ENCODE measurements at places on chromosomes 13 and 19. TPM values are rescaled to one million over a fixed set of nuclear protein-coding genes. Genes with fewer than 3 reads are reported as not detected.

The ZNF415 gene
- total RNA-seq = 7.2 TPM

The ATP4A gene
- not detected for total RNA-seq

The PSG11 gene
- not detected for total RNA-seq

The TEX26 gene
- 0.47 TPM for total RNA-seq

The RNF17 gene
- total RNA-seq = not detected

GRCh38 chr19:14505488-14506239 is 9.7 kb upstream of the GIPC1 start:
- H3K27me3 ChIP-seq = no peaks in the 10 kb centered on the region
- peak; percentile 51 for DNase-seq
- H3K27ac ChIP-seq = peak overlapping the region; percentile 80
- H3K4me3 ChIP-seq = no peak overlapping the region
- H3K36me3 ChIP-seq = no peaks in the 10 kb centered on the region
- H3K4me1 ChIP-seq = peaks cover 4% of the 10 kb centered on the region

DNA sequence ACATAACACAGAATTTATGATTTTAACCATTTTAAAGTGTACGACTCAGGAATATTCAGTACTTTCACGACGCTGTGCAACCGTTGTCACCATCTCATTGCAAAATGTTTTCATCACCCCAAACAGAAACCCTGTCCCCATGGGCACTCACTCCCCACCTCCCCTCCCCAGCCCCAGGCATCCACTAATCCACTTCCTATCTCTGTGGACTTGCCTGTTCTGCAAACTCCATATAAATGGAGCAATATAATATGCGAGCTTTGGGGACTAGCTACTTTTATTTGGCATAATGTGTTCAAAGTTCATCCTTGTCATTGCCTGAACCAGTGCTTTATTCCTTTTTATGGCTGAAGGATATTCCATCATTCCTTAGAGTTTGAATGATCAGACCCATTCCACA is 7.3 kb upstream of the INSR start:
- H3K4me3 ChIP-seq = no peak overlapping the region
- DNase-seq = no peak
- no peak overlapping the region for H3K27ac ChIP-seq
- no peaks in the 10 kb centered on the region for H3K36me3 ChIP-seq
- H3K4me1 ChIP-seq = no peaks in the 10 kb centered on the region
- no peaks in the 10 kb centered on the region for H3K27me3 ChIP-seq

GRCh38 chr13:54705738-54706137 is 1677.1 kb downstream of the OLFM4 start:
- H3K27me3 ChIP-seq = no peaks in the 10 kb centered on the region
- no peak overlapping the region for H3K4me3 ChIP-seq
- no peaks in the 10 kb centered on the region for H3K36me3 ChIP-seq
- H3K27ac ChIP-seq = no peak overlapping the region

DNA sequence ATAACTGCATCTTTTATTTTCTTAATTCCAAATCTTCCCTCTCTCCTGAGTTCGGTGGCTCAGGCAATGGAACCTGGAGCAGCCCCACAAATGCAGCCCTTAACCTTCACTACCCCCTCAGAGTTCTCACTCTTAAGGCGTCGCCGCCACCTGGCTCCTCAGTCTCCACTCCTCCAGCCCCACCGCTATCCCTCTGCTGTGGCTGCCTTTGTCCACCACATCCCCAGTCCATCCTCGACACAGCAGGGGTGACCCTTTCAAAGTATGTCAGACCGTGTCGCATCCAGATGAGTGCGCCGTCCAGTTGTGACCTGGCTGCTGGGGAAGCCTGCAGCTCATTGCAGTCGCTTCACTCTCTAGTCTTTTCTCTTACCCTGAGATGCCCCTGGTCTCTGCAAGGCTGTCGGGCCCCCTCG is 1.0 kb downstream of the SPPL2B start:
- no peak overlapping the region for H3K27ac ChIP-seq
- peak overlapping the region; percentile 82 for H3K4me3 ChIP-seq
- H3K4me1 ChIP-seq = peaks cover 75% of the 10 kb centered on the region
- no peaks in the 10 kb centered on the region for H3K36me3 ChIP-seq
- no peaks in the 10 kb centered on the region for H3K27me3 ChIP-seq

DNA sequence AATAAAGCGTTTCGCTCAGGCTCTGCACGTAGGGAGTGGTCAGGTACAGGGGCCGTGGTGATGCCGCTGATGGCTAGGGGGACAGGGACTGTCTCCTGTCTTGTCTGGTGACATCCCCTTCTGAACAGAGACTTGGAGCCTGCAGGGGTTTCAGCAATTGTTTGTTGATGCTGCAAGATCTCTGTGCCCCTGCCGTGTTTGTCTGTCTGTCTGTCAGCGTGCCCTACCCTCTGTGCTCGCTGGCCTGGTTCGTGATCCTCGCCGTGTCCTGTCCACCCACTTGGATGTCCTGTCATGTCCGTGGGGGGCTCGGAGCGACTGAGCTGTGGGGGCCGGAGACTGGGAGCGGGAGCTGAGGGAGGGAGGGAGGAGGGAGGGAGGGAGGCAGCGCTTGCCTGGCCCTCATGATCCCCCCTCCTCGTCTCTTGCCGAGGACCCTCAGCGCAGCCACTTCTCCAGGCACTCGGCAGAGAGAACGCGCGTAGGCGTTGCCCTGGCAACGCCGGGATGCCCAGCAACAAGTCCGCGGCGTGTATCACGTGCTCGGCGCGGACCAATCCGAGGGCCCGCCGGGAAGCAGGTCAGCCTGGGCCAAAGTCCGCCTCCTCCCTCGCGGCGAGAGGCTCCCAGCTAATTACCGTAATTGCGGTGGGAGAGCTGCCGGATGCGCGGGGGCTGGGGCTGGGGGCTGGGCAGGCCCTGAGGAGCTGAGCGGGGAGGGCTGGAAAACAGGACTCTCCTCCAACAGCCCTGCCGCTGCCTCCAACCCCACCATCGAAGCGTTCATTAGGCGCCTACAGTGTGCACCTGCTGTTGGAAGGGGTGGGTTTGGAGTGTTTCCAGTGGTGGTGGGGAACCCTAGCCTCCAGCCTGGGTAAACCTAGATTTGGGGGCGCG is 31.9 kb upstream of the FEM1A start:
- H3K27me3 ChIP-seq = no peaks in the 10 kb centered on the region
- peaks cover 12% of the 10 kb centered on the region for H3K4me1 ChIP-seq
- DNase-seq = peak; percentile 91
- H3K4me3 ChIP-seq = no peak overlapping the region
- H3K27ac ChIP-seq = no peak overlapping the region

GRCh38 chr13:35983206-35983605 is 148.0 kb downstream of the DCLK1 start:
- H3K27me3 ChIP-seq = no peaks in the 10 kb centered on the region
- no peak overlapping the region for H3K4me3 ChIP-seq
- no peak for DNase-seq
- H3K27ac ChIP-seq = no peak overlapping the region
- no peaks in the 10 kb centered on the region for H3K36me3 ChIP-seq
- peaks cover 3% of the 10 kb centered on the region for H3K4me1 ChIP-seq

GRCh38 chr19:39182174-39182505 is 14.6 kb upstream of the NCCRP1 start:
- H3K4me3 ChIP-seq = no peak overlapping the region
- DNase-seq = no peak
- H3K4me1 ChIP-seq = no peaks in the 10 kb centered on the region
- no peak overlapping the region for H3K27ac ChIP-seq
- H3K27me3 ChIP-seq = no peaks in the 10 kb centered on the region

DNA sequence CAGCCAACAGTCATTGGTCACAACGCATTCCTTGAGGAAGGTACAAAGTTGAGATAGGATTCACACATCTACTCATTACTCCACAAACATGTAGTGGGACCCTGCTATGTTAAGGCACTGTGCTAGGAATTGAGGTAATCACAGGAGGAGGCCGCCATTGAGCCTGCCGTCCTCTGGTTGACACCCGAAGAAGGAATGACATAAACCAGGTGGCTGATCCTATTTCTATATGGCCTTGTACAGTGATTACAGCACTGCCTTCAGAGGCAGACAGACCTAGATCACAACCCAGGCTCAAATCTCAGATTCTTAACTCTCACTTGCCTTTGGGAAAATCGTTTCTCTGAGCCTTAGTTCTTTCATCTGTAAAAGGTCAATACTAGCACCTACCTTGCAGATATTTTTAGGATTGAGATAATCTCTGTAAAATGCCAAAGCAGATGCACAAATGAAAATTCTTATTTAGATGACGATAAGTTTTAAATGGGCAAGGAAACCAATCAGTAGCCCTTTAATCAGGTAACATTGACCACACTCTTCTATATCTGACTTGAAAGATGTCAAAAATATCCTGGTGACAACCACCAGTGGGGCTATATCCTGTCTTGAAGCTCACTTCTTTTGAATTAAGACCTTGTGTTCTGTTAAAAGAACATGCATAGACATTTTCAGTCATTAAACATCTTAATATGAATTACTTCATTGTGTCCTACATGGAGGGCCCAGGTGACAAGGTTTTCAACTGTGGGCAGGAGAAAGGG is 251.6 kb downstream of the KCTD12 start:
- H3K36me3 ChIP-seq = no peaks in the 10 kb centered on the region
- H3K27ac ChIP-seq = peak overlapping the region; percentile 13
- no peaks in the 10 kb centered on the region for H3K27me3 ChIP-seq

DNA sequence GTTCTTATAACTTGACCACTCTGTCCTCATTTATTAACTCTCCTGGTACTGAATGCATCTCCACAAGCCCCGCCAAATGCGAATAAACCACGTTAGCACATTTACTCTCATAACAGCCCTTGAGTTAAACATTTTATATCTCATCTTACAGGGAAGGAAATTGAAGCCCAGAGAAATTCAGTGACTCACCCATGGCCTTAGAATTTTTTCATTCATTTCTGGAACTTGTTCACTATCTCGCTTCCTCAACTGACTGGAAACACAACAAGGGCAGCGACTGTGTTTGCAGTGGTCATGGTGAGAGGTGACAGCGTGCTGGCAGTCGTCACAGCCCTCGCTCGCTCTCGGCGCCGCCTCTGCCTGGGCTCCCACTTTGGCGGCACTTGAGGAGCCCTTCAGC is 39.5 kb downstream of the SERP2 start:
- no peaks in the 10 kb centered on the region for H3K27me3 ChIP-seq
- no peaks in the 10 kb centered on the region for H3K4me1 ChIP-seq
- H3K27ac ChIP-seq = no peak overlapping the region
- no peaks in the 10 kb centered on the region for H3K36me3 ChIP-seq
- no peak for DNase-seq
- no peak overlapping the region for H3K4me3 ChIP-seq

- H3K27me3 ChIP-seq = peaks cover 46% of the 10 kb centered on the region
- no peak overlapping the region for H3K4me3 ChIP-seq
- H3K27ac ChIP-seq = no peak overlapping the region
- H3K4me1 ChIP-seq = peaks cover 3% of the 10 kb centered on the region
These were observed 18.4 kb upstream of the KCTD15 start for GRCh38 chr19:33778089-33778791.

- no peaks in the 10 kb centered on the region for H3K27me3 ChIP-seq
- H3K36me3 ChIP-seq = peaks cover 74% of the 10 kb centered on the region
These were observed 24.7 kb downstream of the PNPLA6 start for GRCh38 chr19:7560255-7560654.

- H3K27ac ChIP-seq = no peak overlapping the region
- no peak overlapping the region for H3K4me3 ChIP-seq
- no peaks in the 10 kb centered on the region for H3K36me3 ChIP-seq
- peak; percentile 72 for DNase-seq
- H3K27me3 ChIP-seq = peaks cover 45% of the 10 kb centered on the region
- no peaks in the 10 kb centered on the region for H3K4me1 ChIP-seq
These were observed 51.5 kb upstream of the GTF3A start for GRCh38 chr13:27372896-27373295.

DNA sequence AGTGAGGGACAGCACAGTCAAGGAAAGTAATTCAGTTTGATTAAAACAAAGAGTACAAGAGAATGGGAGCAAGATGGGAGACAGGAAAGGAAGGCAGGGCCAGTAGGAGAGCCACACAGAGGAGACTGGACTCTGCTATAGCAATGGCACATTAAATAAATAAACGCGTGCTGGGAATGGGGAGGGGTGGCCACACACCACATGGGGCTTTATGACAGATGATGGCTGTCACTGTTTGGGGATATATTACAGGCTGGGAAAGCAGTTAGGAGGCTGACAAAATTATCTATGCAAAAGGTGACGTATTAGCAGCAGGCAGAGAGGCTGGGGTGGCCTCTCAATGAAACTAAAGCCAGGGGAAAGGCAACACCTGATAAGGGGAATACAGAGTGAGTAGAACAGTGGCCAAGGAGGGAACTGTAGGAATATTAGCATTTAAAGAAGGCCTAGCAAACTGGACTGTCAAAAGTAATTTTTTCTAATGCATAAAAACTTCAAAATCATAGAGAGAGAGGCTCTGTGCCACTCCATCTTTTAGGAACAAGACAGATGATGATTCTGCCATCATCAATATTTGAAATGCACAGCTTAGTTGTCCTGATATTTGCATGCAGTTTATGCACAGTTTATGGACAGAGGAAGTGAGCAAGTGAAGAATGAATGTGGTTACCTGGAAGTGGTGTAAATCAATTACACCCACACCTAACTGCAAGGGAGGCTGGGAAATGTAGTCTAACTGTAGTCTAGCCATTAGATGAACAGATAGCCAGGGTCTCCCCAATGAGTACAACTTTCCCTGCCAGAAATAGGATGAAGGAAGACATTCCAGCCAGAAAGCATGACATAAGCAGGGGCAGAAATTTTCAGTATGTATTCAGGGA is 346.5 kb downstream of the FOXO1 start:
- no peaks in the 10 kb centered on the region for H3K4me1 ChIP-seq
- DNase-seq = no peak
- no peaks in the 10 kb centered on the region for H3K27me3 ChIP-seq
- H3K4me3 ChIP-seq = no peak overlapping the region
- no peak overlapping the region for H3K27ac ChIP-seq

GRCh38 chr13:74715718-74716117 is 581.5 kb upstream of the KLF12 start:
- H3K4me3 ChIP-seq = no peak overlapping the region
- H3K27ac ChIP-seq = no peak overlapping the region
- H3K4me1 ChIP-seq = no peaks in the 10 kb centered on the region
- DNase-seq = no peak

- no peaks in the 10 kb centered on the region for H3K27me3 ChIP-seq
- no peak overlapping the region for H3K4me3 ChIP-seq
- no peak overlapping the region for H3K27ac ChIP-seq
These were observed 5.4 kb upstream of the EPN1 start for GRCh38 chr19:55669418-55670279.

- DNase-seq = no peak
- no peak overlapping the region for H3K4me3 ChIP-seq
- H3K27me3 ChIP-seq = no peaks in the 10 kb centered on the region
- peaks cover 6% of the 10 kb centered on the region for H3K4me1 ChIP-seq
These were observed 86.4 kb downstream of the RGCC start for GRCh38 chr13:41543664-41544300.

Data from left lung (tissue), 14 donors.